GM23338 (cell line): ENCODE measurements at places on chromosomes 7 and 10. TPM values are rescaled to one million over a fixed set of nuclear protein-coding genes. Genes with fewer than 3 reads are reported as not detected.

DNA sequence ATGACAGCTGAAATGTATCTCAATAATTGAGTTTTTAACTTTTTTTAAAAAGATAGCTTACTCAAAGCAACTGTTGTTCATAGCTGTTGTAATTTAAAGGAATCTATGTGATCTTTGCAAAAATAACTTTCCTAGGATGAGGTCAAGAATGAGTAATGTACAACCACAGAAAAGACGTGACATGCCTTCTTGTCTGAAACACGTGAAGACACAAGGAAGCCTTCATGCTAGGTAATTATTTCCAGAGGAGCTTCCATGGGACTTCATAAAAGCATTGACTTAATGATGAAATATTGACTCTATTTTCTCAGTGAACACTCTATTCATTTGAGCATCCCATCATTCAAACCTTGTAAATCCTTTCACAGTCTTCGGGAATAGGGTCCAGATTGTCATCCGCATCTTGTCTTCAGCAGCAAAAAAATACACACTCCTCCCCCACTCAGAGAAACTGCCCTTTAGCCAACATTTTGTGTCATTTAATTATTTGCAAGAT is 528.0 kb downstream of the NRG3 start:
- no peak overlapping the region for H3K4me3 ChIP-seq
- no peak overlapping the region for H3K27ac ChIP-seq
- no peak for DNase-seq
- H3K27me3 ChIP-seq: no peaks in the 10 kb centered on the region
- H3K4me1 ChIP-seq: peaks cover 9% of the 10 kb centered on the region; the same call in 1 of the 2 replicates

- H3K36me3 ChIP-seq: no peaks in the 10 kb centered on the region
- no peak for DNase-seq
- H3K4me3 ChIP-seq: no peak overlapping the region
- no peaks in the 10 kb centered on the region for H3K4me1 ChIP-seq
- H3K27me3 ChIP-seq: no peaks in the 10 kb centered on the region
Measured at GRCh38 chr10:119325131-119325530, 117.8 kb downstream of the GRK5 start.

GRCh38 chr10:101629837-101630632 is 41.9 kb downstream of the DPCD start:
- H3K36me3 ChIP-seq: no peaks in the 10 kb centered on the region
- no peaks in the 10 kb centered on the region for H3K27me3 ChIP-seq
- no peaks in the 10 kb centered on the region for H3K4me1 ChIP-seq
- H3K27ac ChIP-seq: no peak overlapping the region
- DNase-seq: no peak

- no peaks in the 10 kb centered on the region; the same call in 1 of the 2 replicates for H3K4me1 ChIP-seq
- H3K27ac ChIP-seq: no peak overlapping the region
- H3K36me3 ChIP-seq: no peaks in the 10 kb centered on the region
- no peak for DNase-seq
- no peaks in the 10 kb centered on the region for H3K27me3 ChIP-seq
Measured at GRCh38 chr10:128489324-128490247, 363.4 kb upstream of the MKI67 start.

GRCh38 chr10:436911-437665 is 252.4 kb downstream of the DIP2C start:
- no peak overlapping the region for H3K4me3 ChIP-seq
- no peaks in the 10 kb centered on the region for H3K36me3 ChIP-seq
- peak; percentile 57 for DNase-seq
- H3K27me3 ChIP-seq: no peaks in the 10 kb centered on the region
- no peak overlapping the region for H3K27ac ChIP-seq

DNA sequence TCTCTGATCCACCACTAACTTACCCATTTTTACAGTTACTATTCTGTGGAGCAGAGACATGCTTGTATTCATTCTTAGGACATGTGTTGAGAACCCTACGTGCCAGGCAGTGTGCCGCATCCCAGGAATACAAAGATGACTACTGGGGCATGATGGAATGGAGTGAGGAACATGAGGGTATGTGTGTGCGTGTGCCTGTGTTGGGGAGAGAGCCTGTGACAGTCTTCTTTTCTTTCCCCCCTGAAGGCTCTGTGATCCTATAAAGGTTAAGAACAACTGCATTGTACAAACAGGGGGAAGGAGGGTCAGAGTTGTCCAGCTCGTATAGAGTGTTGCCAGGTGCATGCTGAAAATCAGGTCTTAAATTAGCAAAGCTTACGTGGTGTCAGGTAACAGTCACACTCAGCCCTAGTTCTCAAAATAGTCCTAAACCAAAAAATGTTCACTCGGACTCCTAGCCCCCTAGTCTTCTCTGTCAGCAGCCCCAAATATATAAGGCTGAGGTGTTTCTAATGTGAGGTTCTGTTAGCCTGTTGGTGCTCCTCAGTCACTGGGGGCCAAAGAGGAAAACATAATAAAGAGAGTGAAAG is 161.9 kb downstream of the CELF2 start:
- DNase-seq: no peak
- H3K36me3 ChIP-seq: 0 out of 2 replicates have a peak, but pooled peaks cover 3% of the 10 kb centered on the region
- no peak overlapping the region for H3K27ac ChIP-seq
- H3K27me3 ChIP-seq: no peaks in the 10 kb centered on the region
- peaks cover 7% of the 10 kb centered on the region for H3K4me1 ChIP-seq

- peaks cover 5% of the 10 kb centered on the region; the same call in 1 of the 2 replicates for H3K4me1 ChIP-seq
- H3K27me3 ChIP-seq: no peaks in the 10 kb centered on the region
- no peak for DNase-seq
- H3K36me3 ChIP-seq: no peaks in the 10 kb centered on the region
- no peak overlapping the region for H3K4me3 ChIP-seq
Measured at GRCh38 chr10:24465891-24466818, 257.2 kb downstream of the KIAA1217 start.

DNA sequence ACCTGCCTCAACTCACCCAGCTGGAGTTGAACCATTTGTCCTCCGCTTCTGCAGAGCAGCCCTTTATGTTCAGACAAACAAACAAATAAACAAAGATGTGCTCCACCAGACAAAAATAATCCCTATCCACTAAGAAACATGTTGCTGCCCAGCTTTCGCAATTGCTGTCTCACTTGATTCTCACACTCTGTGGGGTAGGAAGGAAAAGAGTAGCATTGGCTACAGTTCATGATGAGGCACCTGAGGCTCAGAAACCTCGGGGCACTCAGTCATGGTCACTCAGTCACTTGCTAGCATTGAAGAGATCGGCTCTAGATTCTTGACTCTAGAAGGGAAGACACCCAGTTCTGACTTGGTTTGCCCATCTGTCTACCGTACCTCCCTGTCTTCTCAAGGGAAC is 88.0 kb upstream of the ZMIZ1 start:
- H3K36me3 ChIP-seq: no peaks in the 10 kb centered on the region
- no peaks in the 10 kb centered on the region for H3K27me3 ChIP-seq
- no peak overlapping the region for H3K4me3 ChIP-seq
- no peak for DNase-seq

WEE2 gene
- total RNA-seq: 0.16 TPM in 1 of 2 replicates, not detected in the other

NACAD gene
- total RNA-seq: 9.9 and 11.2 TPM in 2 replicates
